ENCODE measurements at places on chromosomes 1 and 21. TPM values are rescaled to one million over a fixed set of nuclear protein-coding genes. Genes with fewer than 3 reads are reported as not detected.

B3GALT2 gene
- not detected for total RNA-seq

LMOD1 gene
- total RNA-seq: 26.5 TPM

CHIA gene
- total RNA-seq: not detected

ZNF695 gene
- not detected for total RNA-seq

DNA sequence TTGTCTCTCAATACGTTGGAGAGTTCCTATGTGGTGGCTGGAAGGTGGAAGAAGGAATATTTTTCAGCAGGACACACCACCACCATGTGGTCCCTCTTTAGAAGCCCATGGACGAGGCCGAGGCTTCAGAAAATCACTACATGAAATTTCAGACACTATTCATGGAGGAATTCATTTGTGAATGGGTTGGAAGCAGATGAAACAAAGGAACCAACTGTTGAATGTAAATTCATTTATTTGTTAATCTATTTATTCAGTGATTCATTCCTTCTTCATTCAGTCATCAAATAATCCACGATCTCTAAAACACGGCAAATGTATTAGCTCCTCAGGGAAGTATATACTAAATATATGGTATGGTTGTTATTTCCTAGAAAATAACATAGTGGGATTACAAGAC, 12.2 kb downstream of the SLC35F3 start:
- no peak for DNase-seq

DNA sequence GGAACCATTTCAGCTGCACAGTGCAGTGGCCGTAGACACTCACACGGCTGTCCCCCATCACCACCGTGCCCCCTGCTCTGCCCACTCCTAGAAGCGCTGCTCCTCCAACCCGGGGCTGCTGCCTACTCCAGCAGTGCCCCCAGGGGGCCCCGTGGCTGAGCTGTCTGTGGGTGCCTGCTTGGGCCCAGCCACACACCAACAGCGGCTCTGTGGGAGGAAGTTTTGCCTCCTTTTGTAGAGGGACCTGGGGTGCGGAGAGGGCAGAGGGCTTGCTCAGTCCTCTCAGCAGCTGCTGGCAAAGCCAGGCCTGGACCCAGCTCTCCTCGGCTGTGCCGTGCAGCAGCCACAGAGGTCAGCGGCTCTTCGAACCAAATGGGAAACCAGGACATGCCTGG, 11.4 kb upstream of the LRRC3 start:
- DNase-seq: no peak

- DNase-seq: peak; percentile 89
Observed at GRCh38 chr21:44024887-44025353, 12.8 kb downstream of the TRAPPC10 start.

DNA sequence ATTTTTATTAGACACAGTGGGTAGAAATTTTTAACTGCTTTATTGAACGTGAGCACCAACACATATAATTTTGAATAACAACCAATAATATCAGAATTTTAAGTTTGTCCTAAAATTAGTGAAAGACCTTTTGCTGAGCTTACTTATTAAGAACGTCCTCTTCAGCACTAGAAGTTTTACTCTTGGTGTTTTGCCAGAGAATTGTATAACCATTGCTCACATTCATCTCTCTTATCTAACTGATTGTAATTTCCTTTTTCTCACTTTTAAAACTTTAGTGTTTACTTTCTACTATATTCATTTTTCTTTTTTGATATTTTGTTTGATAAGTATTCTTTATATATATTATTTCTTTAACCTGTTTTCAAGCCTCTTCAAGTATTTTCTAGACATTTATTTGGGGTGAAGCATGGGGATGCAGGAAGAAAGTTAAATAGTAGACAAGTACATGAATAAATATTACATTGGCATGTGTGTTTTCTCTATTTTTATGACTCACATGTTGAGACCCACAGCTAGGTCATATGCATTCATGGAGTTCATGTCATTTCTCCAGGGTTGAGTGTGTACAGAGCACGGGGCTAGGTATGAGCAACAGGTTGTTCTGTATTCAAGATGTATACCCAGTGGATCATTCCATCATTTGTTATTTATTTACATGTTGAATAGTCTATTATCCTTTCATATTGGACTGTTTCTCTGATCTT, 90.6 kb downstream of the ATP6V1G3 start:
- DNase-seq: no peak
